Stimulated activated CD8-positive, alpha-beta memory T cell treated with anti-CD3 and anti-CD28 coated beads, Interleukin-7, amount 100 ng/mL, for 4 hours (primary cell): ENCODE measurements at places on chromosomes 12 and 14.

GRCh38 chr12:76929499-76929898 is 50.7 kb upstream of the CSRP2 start:
- DNase-seq = no peak

DNA sequence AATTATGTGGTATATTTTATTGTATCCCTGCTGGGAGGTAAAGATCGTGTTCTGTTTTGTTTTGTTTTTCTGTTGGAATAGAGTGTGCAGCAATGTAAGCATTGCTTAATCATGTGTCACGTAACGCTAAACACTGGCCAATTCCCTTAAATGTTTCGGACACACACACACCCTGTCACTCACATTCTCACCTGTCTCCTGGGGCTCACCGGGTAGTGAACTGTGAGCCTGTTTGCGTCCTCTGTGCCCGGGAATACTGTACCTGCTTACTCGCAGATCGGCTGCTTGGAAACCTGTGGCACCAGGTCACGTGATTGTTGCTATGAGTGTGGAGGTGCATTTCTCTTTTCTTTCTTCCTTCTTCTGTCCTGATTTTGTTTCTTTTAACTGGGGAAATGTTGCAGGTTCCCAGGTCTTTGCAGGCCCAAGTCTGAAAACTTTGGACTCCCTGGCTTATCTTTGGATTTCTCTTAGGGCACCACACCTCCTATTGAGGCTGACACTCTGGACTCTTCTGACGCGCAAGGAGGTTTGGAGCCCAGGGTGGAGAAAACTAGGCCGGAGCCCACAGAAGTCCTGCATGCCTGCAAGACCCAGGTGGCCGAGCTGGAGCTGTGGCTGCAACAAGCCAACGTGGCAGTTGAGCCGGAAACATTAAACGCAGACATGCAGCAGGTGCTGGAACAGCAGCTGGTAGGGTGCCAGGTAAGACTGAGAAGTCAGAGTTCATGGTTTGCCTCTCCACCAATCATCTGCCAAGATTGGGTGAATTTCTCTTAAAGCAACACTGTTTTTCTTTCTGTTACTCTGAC is 181.1 kb downstream of the ESR2 start:
- no peak for DNase-seq

DNA sequence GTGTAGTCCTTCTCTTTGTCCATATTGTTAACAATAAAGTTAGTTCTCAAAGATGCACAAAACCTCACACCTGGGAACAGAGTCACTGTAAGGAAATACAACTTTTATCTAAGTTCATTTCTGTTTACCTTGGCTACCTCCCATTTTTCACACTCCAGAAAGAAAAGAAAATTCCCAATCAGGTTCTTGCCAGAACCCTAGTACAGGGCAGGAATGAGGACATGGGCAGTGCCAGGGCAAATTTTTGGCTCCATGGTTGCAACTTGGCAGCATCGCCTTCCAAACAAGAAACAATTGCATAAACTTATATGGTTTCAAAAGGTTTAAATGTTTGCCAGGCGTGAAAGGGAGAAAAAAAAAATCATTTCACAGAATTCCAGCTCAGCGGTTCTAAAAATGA is 296.3 kb upstream of the PRKD1 start:
- no peak for DNase-seq

GRCh38 chr12:118187751-118188435 is 52.0 kb downstream of the PEBP1 start:
- DNase-seq = no peak

GRCh38 chr12:84113666-84114065 is 798.9 kb downstream of the SLC6A15 start:
- DNase-seq = no peak

DNA sequence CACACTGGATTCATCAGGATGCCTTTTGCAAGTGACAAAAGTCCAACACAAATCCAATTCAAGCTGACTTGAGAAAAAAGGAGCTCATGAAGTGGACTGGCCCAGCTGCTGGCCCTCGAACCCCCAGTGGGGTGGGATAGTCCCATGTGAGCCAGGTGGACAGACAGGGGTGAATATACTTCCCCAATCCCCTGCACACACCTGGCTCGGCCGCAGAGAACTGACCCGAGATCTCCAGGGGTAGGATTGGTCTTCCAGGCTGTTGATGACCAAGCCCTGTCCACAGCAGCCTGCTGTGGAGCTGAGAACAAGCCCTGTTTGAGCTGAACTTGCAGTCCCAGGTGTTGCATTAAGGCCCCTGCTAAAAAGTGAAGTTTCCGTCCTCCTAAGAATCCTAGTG is 56.2 kb downstream of the TPCN1 start:
- no peak for DNase-seq

DNA sequence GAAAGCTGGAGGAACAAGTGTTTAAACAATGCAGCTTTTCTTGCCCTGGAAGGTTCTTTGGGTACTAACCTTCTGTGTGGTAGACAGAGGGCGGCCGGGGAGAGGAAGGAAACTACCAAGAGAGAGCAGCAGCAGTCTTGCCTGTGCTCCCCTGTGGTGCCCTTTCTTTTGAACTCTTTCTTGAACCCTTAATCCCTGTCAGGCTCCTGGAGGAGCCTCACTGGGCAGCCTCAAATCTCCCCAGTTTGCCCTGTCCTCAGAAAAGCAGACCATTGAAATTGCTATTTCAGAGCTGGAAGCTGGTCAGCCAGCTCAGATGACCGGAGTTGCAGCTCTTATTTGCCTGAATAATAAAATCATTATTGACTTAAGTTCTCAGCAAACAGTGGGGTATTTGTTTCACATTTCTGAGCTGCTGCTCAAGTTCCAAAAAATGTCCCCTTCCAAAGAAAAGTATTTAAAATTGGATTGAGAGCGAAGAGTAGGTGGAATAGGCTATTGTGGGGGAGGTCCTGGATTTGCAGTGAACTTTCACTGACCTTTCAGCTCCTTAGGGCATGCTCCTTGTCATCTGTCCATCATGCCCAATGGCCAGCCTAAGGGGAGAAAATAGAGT is 42.1 kb upstream of the RNASE3 start:
- no peak for DNase-seq

- no peak for DNase-seq
These were observed 3.3 kb upstream of the SMARCC2 start for GRCh38 chr12:56192582-56192981.

GRCh38 chr12:132106921-132107320 is 37.2 kb downstream of the DDX51 start:
- no peak for DNase-seq

- no peak for DNase-seq
These were observed 104.4 kb downstream of the EML5 start for GRCh38 chr14:88688386-88688785.

GRCh38 chr12:28611115-28611435 is 420.8 kb downstream of the CCDC91 start:
- DNase-seq = no peak

- no peak for DNase-seq
These were observed 178.3 kb downstream of the PRKD1 start for GRCh38 chr14:29749327-29749726.

GRCh38 chr12:42786400-42787148 is 197.0 kb upstream of the PRICKLE1 start:
- DNase-seq = no peak

DNA sequence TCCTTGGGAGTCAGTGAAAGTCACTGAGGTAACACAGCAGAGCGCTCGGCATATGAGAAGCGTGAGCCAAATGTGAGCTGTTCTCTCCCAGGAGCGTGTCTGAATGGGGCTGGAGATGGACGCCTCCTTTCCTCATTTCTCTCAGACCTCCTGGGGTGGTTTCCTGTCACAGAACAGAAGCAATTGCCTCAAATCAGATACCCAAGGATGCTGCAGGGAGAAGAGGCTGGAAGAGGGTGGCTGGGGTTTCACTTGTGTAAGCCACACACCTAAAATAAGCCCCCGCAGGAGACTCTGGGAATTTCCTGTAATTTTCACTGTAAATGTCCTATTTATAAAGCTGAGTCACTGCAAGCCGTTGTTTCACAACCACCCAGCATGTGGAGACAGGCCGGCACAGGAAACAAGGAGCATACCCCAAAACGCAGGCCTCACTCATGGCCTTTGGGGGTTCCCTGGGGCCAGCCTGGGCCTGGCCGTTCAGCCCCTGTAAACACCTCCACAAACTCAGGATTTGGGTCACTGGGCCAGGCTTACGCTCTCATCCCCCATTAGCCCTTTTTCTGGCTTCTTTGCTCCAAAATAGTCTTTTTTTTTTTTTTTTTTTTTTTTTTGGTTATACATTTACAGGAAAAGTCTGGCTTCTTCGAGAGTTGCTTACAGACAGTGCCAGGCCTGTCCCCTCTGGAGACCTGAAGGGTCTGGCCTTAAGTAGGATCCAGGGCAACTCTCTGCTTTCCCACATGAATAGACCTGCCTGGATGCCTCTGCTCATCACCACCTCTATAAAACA is 55.3 kb downstream of the VCPKMT start:
- DNase-seq = peak; percentile 56

DNA sequence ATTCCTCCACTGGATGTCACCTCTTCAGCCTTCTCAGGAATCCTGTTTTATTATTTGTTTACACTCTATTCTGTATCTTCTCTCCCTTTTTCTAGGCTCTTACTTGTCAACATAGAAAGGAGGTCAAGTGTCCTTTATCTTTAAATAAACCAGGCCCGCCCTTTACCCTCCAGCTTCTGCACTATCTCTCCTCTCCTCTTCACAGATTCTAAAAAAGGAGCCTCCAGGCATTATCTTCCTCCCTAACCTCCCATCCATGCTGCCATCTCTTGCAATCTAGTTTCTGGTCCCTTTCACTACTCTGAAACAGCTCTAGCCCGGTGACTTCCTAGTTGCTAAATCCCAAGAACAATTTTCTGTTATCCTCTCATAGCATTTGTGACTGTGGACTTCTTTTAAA is 24.1 kb upstream of the ARID2 start:
- DNase-seq = no peak

- no peak for DNase-seq
These were observed 167.2 kb downstream of the ETNK1 start for GRCh38 chr12:22792138-22792537.

GRCh38 chr12:109589691-109590245 is 16.2 kb downstream of the MVK start:
- no peak for DNase-seq

DNA sequence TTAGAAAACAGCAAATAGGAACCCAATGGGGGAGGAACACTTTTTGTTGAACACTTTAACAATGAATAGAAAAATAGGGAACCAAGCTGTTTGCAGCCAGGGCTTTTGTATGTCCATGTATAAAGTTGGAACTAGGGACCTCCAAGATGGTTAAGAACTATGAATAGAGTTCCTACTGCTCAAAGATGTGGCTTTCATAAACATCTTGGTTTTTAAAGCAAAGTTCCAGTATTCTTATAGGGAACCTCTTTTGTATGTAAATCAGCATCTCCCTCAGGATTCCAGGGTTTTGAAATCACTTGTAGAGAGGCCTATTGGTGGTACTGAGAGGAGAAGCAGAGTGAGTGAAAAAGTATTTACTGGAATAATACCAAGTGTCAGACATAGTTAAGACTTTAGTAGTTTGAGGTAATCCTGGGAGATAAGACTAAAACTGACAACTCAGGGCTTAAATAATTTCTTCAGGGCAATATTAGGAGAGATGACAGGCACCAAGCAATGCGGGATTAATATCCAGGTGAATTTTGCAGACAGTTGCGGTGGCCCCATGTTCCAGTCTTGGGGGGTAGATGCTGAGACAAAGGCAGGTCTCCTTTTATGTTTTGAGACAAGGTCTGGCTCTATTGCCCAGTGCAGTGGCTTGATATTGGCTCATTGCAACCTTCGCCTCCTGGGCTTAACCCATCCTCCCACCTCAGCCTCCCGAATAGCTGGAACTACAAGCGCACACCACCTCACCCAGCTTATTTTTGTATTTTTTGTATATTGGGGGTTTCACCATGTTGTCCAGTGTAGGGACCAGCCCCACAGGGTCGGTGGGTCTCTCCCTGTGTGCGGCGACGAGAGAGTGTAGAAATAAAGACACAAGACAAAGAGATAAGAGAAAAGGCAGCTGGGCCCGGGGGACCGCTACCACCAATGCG is 10.4 kb upstream of the EID3 start:
- no peak for DNase-seq

- no peak for DNase-seq
These were observed 63.0 kb downstream of the FOS start for GRCh38 chr14:75341620-75342019.
